ENCODE measurements at places on chromosomes 11 and 22.
A peak's percentile ranks its signal among the peaks of the same experiment; 100 is the strongest.

GRCh38 chr11:128284634-128285033, 302.7 kb downstream of the ETS1 start:
- no peak for DNase-seq

GRCh38 chr22:49855251-49855911, 1.7 kb downstream of the ZBED4 start:
- no peak for DNase-seq

DNA sequence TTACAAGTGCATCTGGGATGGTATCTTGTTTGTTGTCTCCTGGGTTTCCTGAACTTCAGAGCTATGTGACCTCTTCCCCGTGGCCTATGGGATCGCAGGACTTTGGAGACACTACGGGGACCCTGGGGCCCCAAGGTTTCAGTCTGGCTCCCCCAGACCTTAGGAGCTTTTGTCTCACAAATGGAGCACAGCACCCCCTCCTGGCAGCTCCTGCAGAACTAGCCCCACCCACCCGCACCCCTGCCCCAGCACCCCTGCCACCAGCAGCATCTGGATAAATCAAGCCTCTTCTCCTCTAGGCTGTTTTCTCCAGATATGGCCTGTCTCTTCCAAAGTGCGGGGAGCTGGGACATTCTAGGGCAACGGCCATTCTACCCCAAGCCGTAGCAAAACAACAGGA, 10.4 kb downstream of the RCOR2 start:
- peak; percentile 19 for DNase-seq

- no peak for DNase-seq
Observed at GRCh38 chr11:61778920-61779650, 13.3 kb downstream of the TMEM258 start.

- DNase-seq, result no peak
Observed at GRCh38 chr11:81072273-81072672, 1631.4 kb upstream of the TENM4 start.

DNA sequence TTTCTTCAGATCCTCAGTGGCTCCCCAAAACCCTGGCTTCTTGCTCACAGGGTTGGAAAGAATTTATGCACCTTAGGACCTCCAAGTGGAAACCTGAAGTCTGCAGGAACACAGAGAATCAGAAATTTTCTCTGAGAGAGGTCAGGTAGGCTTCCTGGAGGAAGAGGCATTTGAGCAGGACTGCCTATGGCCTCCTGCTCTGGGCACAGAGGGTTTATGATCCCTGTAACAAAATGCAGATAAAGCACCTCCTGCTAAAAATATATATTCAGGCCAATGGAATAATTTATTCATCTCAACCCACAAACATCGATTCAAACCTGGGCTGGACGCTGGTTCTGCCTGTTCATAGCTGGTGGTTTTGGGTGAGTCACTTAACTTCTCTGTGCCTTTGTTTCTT, 68.1 kb upstream of the FGF3 start:
- no peak for DNase-seq

GRCh38 chr11:44817207-44817949, 90.6 kb downstream of the TSPAN18 start:
- no peak for DNase-seq

DNA sequence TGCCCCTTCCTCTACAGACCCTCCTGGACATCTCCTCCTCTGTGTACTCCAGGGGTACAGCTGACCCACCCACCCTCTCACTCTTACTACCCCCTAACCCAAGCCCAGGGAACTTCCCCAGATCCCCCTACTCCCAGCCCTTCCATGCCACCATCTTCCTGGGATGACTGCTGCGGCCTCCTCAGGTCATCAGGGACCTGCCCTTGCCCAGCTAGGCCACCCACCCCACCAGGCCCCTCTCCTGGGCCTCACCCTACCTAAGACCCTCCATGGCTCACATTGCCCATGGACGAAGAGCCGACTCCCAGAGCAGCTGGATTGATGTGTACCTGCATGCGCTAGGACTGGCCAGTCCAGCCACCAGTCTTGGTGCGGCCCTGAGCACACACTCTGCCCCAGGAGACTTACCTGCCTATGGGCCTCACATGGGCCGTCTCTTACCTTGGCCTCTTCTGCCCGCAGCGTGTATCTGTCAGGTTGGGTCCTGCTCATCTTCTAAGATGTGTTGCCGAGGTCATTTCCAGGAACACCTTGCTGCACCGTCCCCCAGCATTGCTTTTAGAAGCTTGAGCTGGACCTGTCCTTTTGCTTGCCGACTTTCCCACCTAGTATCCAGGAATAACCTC, 2.0 kb upstream of the CLDN5 start:
- no peak for DNase-seq

- peak; percentile 21 for DNase-seq
Observed at GRCh38 chr11:73139476-73140198, 2.5 kb downstream of the FCHSD2 start.

- DNase-seq, result peak; percentile 40
Observed at GRCh38 chr11:48093795-48094642, 113.7 kb downstream of the PTPRJ start.

Measured in fibroblast of skin of right biceps (primary cell).